ENCODE measurements at places on chromosomes 1 and 21. TPM values are rescaled to one million over a fixed set of nuclear protein-coding genes. Genes with fewer than 3 reads are reported as not detected.
A peak's percentile ranks its signal among the peaks of the same experiment; 100 is the strongest.

Gene ZNF593OS
- total RNA-seq, result not detected

- DNase-seq, result no peak
These were observed 66.0 kb downstream of the GNG12 start for GRCh38 chr1:67767103-67767782.

Gene RNU1-4
- 7,231 TPM for total RNA-seq

Gene ZBTB21
- 21.8 TPM for total RNA-seq

Gene CYP4X1
- 16.3 TPM for total RNA-seq

- DNase-seq, result no peak
These were observed 381.5 kb downstream of the OMA1 start for GRCh38 chr1:58165073-58165472.

Gene KDF1
- not detected for total RNA-seq

GRCh38 chr1:16716691-16717335 lies 23.5 kb upstream of the RNU1-4 start:
- peak; percentile 76 for DNase-seq

Gene GSTM3
- total RNA-seq, result 17.9 TPM

DNA sequence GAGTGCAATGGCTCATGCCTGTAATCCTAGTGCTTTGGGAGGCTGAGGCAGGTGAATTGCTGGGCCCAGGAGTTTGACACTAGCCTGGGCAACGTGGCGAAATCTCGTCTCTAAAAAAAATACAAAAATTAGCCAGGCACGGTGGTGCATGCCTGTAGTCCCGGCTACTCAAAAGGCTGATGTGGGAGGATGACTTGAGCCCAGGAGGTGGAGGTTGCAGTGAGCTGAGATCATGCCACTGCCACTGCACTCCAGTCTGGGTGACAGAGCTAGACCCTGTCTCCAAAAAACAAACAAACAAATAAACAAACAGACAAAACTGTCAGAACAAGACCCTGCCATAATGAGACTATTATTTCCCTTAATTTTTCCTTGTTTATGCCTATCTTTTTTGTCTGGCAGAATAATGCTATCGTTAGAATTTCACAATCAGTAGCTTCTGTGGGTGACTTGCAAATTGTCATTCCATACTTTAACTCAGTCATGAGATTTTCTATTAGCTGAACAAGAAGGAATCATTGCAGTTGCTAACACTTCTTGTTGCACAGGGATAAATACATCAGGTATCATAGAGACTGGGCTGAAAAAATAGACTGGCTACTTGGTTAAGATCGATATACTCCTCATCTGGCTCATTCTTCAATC lies 7.5 kb upstream of the THEM4 start:
- no peak for DNase-seq

DNA sequence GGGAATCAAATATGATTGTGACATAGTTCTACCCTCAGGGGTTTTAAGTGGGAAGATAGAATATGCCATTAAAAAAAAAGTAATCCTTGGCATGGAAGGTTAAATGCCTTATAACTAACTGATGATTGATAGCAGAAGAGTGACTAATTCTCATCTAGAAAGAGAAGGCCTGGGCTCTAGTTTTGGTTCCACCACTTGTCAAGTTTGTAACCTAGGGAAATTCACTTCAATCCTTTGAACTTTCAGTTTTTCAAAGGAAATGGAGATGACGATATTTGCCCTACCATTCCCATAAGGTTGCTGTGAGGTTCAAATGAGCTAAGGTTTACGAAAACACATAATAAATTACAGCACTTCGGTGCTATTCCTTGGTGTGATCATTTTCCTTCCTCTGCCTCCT lies 88.5 kb downstream of the GPR88 start:
- DNase-seq, result no peak

DNA sequence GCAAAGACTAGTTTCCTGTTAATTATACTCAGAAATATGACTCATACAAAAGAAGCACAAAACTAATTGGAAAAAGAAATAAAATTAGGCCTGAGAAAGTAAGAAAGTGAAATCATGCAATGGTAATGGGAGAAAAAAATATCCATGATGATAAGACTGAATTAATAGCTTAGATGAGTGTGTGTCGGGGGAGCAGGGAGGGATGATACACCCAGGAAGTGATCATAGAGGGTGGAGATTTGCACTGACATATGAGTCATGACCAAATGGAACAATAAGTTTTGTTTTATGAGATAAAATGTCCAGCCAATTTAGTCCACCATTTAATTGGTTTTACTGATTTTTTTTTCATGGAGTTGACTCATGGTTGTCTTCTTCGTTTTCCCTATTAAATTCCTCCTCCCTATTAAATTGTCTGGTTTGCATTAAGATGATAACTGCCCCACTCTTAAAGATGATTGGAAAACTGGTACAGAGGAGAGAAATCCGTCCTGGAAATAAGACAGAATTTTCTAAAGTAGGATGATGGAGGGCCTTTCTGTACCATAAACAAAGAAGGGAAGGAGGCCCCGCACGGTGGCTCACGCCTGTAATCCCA lies 111.7 kb upstream of the KCNJ6 start:
- no peak for DNase-seq

GRCh38 chr1:179976970-179977651 lies 22.5 kb downstream of the CEP350 start:
- DNase-seq, result no peak

- no peak for DNase-seq
These were observed 6.7 kb downstream of the GADD45A start for GRCh38 chr1:67691712-67692111.

Gene KIF14
- 0.23 TPM for total RNA-seq

Gene NASP
- total RNA-seq, result 59.1 TPM

GRCh38 chr1:202858331-202858730 lies 30.6 kb downstream of the RABIF start:
- peak; percentile 70 for DNase-seq

Gene HAO2
- not detected for total RNA-seq

Gene IKBKE
- total RNA-seq, result 10.3 TPM

DNA sequence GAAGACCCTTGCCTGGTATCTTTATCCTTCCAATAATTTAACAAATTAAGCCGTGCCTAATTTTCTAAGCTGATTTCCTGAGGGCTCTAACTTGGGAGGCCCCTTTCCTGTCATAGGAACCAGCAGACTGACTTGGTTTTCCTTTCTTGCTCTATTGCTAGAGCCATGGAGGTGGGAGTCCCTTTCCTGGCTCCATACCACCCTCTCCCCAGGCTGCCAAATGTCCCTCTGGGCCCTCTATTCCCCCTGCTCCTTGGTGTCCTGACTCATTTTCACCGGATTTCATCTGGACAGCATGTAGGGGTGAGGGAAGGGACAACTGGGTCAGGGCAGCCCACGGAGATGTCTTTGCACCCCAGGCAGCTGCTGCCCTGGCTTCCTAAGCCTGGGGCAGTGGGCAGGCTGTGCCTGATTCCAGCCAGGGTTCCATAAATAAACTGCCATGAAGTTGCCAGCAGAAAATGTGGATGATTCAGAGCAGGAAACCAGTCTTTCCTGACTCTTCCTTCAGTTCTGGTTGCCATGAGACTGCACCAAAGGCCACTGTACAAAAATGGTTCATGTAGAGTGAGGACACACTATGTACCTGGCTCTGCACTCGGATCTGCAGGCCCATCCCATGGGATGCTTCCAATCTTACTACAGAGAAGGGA lies 38.0 kb upstream of the SERBP1 start:
- no peak for DNase-seq

- DNase-seq, result no peak
These were observed 37.8 kb downstream of the NID1 start for GRCh38 chr1:236027104-236027503.

DNA sequence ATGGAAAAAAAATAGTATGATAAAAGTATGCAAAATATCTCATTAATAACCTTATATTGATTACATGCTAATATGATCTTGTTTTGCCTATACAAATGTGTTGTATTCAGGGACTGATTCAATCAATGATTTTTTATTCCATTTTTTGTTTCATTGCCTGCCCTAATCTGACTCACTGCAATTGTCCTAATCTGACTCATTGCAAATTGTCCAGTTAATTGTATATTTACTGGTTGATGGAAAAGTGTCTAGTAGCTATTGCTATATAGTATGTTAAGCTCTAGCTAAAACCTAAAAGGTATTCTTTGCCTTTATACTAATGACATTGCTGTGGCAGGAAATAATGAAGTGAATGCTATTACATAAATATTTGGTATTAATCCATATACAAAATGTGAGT lies 728.9 kb upstream of the ZP4 start:
- DNase-seq, result no peak

GRCh38 chr1:119516680-119517079 lies 9.7 kb downstream of the HSD3B1 start:
- DNase-seq, result no peak

Gene GJA5
- total RNA-seq, result 59.1 TPM

- no peak for DNase-seq
These were observed 151.6 kb downstream of the CNIH3 start for GRCh38 chr1:224767676-224768075.

Gene BEST4
- 0.30 TPM for total RNA-seq

Gene OR10J1
- total RNA-seq, result not detected

Gene B3GALT2
- total RNA-seq, result 0.51 TPM

Gene C8B
- not detected for total RNA-seq

- DNase-seq, result no peak
These were observed 11.8 kb downstream of the PRDM15 start for GRCh38 chr21:41867313-41867712.

DNA sequence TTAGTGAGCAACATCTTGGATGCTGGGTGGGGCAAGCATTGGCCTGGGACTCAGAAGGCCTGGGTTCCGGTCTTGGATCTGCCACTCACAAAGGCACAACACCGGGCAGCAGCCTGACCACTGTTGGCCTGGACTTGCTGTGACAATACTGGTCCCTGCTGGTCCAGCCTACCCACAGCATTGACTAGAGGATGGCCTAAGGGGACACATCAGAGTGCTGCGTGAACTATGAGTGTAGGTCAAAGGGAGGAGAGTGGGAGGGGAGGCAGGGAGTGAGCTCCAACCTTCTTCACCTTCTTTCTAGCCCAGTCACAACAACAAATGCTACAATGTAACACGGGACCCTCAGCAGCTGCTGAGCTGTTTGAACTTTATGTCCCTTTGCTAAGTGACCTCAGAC lies 31.1 kb downstream of the TMEM50A start:
- no peak for DNase-seq

DNA sequence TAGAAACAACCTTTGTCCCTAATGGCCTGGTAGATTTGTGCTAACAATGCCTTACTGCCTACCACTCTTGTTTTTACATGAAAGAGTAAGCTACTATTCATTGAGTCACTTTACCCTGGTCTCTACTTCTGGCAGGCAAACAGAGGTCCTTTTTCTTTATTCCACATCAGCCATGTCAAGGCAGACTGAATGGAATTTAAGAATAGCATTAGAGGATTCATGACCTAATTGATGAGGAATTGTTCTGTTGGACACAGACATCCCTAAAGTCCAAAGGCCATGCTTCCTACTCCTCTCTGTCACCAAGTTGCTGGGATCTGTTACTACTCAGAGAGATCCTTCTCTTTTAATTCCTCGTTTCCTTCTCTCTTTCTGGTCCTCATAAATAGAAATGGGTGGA lies 229.1 kb upstream of the ZP4 start:
- DNase-seq, result no peak

- DNase-seq, result no peak
These were observed 136.7 kb upstream of the SYT6 start for GRCh38 chr1:114290341-114290740.

Gene RHEX
- total RNA-seq, result 0.84 TPM

DNA sequence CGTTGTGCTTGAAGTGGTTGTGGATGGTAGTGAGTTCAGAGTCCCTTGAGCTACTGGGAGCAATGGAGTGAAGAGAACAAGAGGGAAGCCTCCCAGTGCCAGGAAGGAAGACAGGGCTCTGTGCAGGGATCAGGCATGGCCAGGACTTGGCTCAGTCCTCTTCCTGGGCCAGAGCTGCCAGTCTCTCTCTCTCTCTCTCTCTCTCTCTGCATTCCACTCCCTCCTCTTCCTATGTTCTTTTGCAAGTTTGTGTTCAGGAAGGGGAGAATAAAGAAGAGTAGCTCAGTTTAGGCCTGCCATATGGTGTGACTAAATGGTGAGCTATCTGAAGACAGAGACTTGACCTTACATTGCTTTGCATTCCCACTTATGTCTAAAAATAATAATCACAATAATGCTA lies 20.5 kb upstream of the RPTN start:
- no peak for DNase-seq

Gene PLA2G2D
- total RNA-seq, result 0.33 TPM

Gene HSD11B1
- total RNA-seq, result 21.5 TPM

DNA sequence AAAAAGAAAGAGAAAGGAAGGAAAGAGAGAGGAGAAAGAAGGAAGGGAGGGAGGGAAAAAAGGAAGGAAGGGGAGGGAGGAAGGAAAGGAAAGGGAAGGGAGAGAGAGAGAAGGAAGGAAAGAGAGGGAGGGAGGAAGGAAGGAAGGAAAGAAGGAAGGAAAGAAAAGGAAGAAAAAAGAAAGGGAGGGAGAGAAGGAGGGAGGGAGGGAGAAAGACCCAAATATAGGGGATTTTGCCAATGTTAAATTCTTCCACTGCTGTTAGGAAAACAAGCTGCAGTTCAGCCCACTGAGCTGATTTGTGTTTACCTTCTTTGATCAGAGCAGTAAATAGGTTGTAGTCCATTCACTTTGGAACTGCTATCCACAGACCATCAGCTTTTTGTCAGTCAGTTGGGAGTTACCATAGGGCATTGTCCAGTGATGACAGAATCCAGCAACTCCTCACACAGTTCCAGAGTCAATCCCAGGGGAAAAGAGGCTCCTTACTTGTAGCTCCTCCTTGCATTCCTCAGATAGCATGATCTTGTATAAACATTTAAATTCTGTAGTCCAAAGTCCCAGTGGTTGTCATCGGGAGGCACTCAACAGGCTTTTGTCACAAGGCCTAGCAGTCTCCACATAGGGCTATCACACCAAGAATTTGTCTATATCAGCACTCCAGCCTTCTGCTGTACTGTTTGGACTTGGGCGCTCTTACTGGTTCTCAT lies 13.5 kb upstream of the PPP1R8 start:
- DNase-seq, result no peak

DNA sequence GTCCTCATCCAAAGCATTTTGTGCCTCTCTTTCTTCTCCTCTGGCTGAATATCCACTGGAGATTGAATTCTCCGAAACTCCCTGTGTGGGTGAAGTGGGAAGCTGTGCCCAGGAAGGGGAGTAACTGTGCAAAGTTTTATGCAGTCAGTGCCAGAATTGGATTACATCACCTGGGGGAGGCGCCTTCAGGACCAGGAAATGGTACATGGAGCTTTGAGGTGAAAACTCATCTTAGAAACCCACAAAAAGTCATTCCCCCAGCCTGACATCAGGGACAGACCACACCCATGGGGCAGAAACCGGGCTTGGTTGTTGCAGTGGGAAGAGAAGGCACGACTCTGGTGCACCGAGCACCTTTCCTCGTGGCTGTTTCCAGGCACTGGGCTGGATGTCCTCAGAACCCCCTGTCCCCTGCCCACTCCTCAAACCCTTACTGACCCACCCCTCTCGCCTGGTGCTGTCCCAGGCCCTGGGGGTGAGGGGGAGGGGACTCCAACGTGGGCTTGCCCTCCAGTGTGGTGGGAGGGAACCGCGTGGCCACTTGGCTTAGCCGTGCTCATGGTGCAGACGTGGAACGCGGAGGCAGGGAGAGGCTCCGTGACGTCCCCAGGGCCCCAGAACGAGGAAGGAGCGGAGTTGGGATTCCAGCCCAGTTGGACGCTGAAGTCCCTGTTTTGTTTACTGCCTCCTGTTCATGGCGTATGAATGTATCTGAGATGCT lies 15.7 kb downstream of the TFF3 start:
- DNase-seq, result no peak

Gene KRTAP11-1
- not detected for total RNA-seq

Gene SELENOF
- 169 TPM for total RNA-seq

GRCh38 chr1:212930986-212931678 lies 19.2 kb upstream of the VASH2 start:
- no peak for DNase-seq

GRCh38 chr1:193054169-193054675 lies 4.9 kb downstream of the UCHL5 start:
- DNase-seq, result no peak

Gene ZBTB18
- total RNA-seq, result 10.6 TPM
